ENCODE measurements at places on chromosomes 6 and 20. TPM values are rescaled to one million over a fixed set of nuclear protein-coding genes. Genes with fewer than 3 reads are reported as not detected.

GRCh38 chr6:79913369-79913768, 34.0 kb downstream of the ELOVL4 start:
- DNase-seq = no peak

GRCh38 chr20:61875996-61876395, 189.7 kb downstream of the TAF4 start:
- DNase-seq = no peak

GRCh38 chr6:32816746-32817204, at the start of gene HLA-DOB:
Gene HLA-DOB (minus strand): TSS chr6:32817002. CDS start chr6:32816951, 51 bp downstream.
- no peak for DNase-seq

GRCh38 chr6:86459978-86460377, 477.4 kb upstream of the HTR1E start:
- no peak for DNase-seq

- DNase-seq = no peak
Measured at GRCh38 chr6:136319732-136320131, 30.1 kb upstream of the BCLAF1 start.

DNA sequence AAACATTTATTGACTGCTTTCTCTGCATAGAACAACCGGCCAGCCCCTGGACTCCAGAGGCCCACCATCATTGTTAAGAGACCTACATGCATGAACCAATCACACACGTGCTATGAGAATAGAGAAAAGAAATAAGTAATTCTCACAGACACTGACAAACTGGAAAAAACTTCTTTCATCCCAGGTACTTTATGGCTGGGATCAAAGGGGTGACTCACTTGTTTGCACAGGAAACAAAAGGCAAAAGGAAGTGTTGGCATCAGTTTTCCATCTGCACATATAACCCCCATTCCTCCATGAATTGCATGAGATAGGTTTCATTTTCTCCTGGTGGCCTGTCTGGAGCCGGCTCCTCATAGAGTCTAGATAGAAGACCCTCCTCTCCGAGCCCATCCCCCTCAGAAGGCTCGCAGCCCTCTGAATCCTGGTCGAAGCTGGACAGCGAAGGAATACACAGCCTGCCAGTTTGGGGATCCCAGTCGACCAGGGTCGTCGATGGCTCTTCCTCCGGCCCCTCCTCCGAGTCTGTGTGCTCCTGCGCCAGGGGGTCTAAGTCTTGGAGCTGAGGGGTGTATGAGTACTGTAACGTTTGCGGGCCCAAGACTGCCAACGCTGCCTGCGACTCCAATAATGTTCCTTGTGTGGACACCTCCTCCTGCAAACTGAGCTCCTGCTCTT, 43.3 kb downstream of the IL20RA start:
- no peak for DNase-seq

DNA sequence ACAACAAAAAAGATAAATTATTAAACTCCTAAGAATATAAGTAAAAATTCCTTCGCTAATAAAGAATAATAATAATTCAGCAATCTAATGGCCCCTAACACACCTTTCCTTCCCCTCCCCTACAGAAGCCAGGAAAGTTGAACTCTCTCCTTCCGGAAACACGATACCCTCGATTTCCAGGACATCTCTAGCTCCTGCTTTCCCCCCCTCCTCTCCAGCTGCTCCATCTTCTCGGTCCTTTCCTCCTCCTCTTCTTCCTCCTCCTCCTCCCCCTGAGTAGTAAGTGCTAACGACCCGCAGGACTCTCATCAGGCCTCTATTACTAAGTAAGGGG, 603 bp downstream of the TASP1 start:
- DNase-seq = no peak

DNA sequence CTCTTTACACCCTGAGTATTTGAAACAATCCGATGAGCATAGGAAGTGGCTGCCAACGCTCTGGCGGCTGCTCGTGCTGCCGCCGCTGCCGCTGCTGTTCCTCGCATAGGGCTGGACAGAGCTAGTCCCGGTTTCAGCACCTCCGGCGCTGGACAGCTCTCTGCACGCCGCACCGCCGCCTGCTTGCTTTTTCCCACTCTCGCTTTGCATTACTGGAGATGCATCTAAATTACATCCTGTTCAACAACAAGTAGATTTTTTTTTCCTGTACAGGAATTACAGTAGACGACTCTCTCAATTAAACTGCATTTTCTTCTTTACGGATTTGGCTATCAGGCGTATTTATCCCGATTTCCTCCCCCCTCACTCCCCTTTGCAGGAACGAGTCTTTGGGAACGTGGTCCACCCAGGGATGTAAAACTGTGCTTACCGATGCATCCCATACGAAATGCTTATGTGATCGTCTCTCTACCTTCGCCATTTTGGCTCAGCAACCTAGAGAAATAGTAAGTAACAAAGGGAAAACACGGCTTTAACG, 563.8 kb downstream of the LMBRD1 start:
- DNase-seq = peak; percentile 85

GRCh38 chr6:17165383-17165782, 63.5 kb downstream of the STMND1 start:
- DNase-seq = no peak

DNA sequence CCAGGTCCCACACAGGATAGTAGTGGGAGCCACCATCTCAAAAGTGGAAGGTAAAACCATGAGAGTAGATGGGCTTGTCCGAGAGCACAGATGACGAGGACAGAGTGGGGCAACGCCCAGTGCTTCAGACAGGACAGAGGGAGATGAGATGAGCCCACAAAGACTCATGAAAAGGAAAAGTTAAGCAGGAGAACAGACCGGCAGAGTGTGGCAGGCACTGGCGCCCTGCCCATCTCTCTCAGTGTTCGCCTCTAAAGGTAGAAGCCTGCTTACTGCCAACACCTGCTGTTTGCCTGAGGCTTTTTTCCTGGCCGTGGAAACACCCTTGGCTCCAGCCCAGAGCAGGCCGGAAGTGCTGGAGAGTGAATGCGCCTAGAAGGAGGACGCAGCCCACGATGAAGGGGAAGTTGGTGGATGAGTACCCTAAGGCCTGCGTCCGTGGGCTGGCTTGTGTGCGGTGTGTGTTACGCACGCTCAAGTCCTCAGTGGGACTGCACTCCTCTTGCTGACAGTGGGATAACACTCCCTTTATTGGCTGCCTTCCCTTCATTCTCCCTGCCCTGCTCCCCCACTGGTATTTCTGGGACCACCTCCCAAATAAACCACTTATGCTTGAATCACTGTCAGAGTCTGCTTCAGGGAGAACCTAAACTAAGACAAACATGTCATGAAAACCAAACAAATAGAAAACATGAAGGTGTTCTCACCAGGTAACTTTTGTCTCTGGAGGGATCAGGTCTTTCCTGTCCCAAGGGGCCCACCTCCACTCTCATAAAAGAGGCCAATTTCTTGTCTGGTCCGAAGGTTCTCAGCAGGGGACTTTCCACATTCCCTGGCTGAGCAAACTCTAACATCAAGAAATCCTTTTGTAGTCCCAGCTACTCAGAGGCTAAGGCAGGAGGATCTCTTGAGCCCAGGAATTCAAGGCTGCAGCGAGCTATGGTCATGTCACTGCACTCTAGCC, 9.1 kb upstream of the FOXP4 start:
- no peak for DNase-seq

DNA sequence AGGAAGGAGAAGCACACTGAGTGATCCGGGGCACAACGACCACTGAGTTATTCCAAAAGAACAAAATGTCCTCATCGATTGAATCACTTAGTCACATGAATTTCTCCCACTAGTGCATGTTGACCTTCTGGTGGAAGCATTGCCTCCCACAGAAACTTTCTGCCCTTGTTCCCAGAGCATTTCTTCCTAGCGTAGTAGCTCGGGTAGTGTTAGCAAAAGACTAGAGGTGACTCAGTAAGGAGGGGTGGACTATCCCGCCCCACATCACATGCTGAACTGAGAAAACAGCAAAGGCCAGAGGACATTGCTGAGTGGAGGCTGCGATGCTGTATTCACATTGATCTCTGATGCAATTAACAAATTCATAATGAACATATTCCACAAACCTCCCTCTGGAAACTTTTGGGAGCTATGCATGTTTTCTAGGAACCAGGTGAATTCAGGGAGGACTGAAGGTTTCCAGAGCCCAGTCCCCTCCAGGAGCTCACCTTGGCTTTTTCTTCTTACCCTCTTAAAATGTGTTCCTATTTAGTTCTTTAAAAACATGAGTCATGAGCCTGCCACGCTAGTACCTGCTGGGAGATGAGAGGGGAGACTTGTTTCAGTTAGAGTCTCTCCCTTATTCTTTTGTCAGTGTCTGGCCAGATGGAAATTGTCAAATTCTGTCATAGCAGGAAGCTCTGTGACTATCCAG, 507.9 kb downstream of the CDH26 start:
- DNase-seq = no peak

DNA sequence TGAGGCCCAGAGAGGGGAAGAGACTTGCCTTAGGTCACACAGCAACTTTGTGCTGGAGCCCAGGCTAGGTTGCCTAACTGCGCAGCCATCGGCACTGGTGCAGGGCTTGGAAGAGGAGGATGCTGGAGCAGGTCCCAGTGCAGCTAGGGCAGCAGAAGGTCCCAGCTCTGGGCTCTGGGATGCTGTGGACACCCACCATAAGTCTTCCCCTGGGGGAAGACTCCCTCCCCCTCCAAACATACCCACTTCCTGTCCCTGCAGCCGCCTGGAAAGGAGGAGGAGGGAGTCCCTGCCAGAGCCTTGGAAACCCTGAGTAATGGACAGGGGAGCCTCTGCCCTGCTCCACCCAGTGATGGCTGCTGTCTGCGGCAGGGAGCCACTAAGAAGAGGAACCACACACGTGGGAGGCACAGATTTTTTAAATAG, 93.6 kb downstream of the NCR2 start:
- no peak for DNase-seq

GRCh38 chr6:16519265-16520242, 241.7 kb downstream of the ATXN1 start:
- no peak for DNase-seq

GRCh38 chr20:56328861-56329260, 29.9 kb upstream of the FAM210B start:
- peak; percentile 26 for DNase-seq

DNA sequence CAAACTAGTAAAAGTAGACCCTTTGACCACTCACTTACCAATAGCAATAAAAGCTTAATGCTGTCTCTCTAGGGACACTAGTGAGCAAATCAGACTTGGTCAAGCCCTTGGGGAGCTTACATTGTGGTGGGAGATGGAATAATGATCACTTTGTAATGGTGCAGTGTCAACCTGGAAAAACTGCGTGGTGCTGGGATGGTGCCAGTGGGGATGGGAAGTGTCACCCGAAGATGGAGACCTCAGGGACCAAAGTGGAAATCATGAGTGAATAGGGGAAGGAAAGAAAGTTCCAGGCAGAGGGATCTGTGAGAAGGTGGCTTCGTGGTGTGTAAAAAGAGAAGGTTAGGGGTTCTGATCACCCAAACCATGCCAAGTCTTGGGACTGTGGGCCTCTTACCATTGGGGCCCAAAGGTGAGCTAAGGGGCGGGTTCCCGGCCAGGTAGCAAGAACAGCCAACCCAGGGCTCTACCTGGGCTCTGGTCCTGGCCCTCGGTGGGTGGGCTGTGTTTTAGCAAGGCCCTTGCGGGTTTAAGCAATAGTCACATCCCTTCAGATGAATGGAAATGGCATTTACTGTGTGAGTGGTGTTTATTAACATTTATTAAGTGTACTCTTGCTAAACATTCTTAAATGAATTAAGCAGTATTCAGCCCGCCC, 15.5 kb downstream of the DYNLRB1 start:
- DNase-seq = no peak

GRCh38 chr6:16334671-16335070, 96.3 kb downstream of the GMPR start:
- DNase-seq = peak; percentile 50

DNA sequence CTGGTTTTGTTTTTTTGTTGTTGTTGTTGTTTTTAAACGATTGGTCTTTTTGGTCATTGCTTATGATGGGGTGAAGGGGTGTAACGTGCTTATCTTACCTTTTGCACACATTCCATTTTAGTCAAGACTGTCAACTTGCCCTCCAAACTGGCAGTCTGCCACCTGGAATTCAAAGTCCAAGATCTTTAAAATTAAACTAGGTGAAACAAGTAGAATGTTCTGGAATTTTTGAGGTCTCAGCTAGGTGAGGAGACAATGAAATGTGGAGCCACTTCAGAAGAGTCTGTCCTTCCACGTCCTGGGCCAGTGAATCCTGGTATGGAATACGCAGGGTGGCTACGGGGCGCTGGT, 344.6 kb downstream of the ZFAND3 start:
- DNase-seq = no peak

GRCh38 chr6:25428758-25429317, 149.7 kb downstream of the CARMIL1 start:
- DNase-seq = no peak

DNA sequence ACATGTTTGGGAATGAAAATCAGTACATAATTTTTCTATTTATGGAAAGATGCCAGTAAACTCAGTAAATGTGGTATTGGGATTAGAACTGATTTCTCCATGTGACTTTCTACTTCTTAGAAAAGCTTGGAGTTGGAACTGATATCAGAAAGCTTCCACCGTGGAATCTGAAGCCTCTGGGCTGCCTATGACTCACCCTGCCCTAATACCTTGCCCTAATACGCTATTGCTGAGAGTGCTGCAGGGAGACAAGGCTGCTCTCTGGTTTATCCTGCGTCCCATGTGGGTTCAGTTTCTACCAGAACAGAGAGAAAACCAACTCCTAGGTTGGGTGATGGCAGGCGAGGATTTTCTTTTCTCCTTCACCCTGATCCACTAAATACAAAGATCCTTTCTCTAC, 3.3 kb upstream of the STMND1 start:
- no peak for DNase-seq

- no peak for DNase-seq
Measured at GRCh38 chr6:166485651-166486535, 100.6 kb downstream of the RAMACL start.

DNA sequence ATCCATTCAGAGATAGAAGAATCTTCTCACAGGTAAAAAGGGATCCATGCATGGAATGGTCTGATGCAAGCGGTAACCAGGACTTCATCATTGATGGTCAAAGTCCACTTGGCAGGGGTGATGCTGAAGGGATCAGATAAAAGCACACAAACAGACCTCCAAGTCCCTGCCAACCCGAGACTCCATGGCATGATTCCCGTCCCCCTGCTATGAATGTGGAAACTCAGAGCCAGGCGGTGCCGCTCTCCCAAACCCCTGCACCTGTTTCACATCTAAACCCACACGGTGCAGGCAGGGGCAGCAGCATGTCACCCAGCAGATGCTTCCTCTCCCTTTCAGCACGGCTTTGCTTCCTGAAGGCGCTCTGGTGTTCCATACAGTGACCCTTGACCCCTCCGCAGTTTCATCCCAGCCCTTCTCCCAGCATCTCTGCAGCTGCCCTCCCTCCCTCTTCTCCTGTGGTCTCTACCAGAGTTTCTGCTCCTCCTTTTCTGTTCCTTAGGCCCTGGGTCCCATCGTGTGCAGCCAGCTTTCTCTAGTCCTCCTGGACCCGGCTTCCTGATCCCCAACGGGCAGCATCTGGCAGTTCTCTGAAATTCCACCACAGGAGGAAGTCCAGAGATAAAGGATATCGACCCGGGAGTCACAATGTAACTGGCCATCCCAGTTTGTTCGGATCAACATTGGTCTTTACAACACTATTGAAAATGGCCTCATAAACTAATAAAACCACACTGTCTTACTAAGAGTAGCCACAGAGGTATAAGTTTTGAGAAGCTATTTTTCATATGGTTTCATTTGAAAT, 235.0 kb downstream of the TTLL2 start:
- DNase-seq = no peak

GRCh38 chr6:114247101-114247500, 95.7 kb downstream of the HS3ST5 start:
- no peak for DNase-seq

The ARHGAP40 gene
- polyA plus RNA-seq = 0.42 TPM

The SPDEF gene
- polyA plus RNA-seq = 1.2 TPM

The MYCT1 gene
- 34.3 TPM for polyA plus RNA-seq

The OPN5 gene
- 0.10 TPM for polyA plus RNA-seq

The SOX12 gene
- polyA plus RNA-seq = 46.6 TPM

The TLDC2 gene
- polyA plus RNA-seq = 0.43 TPM

The ELOVL4 gene
- polyA plus RNA-seq = 1.1 TPM

The SAMD10 gene
- polyA plus RNA-seq = 11.0 TPM

The ACSS1 gene
- polyA plus RNA-seq = 45.9 TPM

The NTSR1 gene
- polyA plus RNA-seq = 0.04 TPM
